ENCODE measurements at places on chromosomes 2 and 18.

DNA sequence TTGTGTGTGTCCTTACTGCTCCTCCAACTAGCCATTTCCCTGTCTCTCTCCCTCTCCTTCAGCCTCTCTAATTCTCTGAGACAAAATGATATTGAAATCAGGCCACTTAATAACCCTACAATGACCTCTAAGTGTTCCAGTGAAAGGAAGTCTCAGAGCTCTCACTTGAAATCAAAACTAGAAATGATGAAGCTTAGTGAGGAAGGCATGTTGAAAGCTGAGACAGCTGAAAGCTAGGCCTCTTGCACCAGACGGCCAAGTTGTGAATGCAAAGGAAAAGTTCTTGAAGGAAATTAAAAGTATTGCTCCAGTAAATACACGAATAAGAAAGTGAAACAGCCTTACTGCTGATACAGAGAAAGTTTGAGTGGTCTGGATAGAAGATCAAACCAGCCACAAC lies 72.9 kb downstream of the PRKCE start:
- DNase-seq = no peak

GRCh38 chr2:17539611-17540092 lies 844 bp upstream of the VSNL1 start:
- no peak for DNase-seq

DNA sequence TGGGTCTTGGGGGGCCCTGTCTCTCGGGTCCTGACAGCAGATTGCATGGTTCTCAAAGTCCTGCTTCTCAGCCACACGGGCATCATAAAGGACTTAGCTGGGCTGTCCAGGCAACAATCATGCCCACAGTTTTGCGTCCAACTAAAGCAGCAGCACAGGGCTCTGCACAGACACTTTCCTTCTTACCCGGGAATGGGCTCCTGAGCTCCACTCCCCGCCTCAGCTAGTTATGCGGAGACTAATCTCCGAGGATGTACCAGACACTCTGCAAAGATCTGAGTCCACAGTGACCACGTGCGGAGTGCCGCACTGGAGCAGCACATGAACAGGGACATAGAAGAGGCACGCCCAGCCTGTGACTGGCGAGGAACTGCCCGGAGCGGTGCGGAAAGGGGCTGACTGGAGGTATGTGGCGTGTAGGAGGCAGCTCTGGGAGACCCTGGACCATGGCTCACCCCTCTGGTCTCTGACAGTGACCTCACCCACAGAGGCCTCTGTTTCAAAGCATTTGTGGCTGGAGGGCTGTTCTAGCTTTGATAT lies 270.0 kb downstream of the HDAC4 start:
- DNase-seq = no peak

DNA sequence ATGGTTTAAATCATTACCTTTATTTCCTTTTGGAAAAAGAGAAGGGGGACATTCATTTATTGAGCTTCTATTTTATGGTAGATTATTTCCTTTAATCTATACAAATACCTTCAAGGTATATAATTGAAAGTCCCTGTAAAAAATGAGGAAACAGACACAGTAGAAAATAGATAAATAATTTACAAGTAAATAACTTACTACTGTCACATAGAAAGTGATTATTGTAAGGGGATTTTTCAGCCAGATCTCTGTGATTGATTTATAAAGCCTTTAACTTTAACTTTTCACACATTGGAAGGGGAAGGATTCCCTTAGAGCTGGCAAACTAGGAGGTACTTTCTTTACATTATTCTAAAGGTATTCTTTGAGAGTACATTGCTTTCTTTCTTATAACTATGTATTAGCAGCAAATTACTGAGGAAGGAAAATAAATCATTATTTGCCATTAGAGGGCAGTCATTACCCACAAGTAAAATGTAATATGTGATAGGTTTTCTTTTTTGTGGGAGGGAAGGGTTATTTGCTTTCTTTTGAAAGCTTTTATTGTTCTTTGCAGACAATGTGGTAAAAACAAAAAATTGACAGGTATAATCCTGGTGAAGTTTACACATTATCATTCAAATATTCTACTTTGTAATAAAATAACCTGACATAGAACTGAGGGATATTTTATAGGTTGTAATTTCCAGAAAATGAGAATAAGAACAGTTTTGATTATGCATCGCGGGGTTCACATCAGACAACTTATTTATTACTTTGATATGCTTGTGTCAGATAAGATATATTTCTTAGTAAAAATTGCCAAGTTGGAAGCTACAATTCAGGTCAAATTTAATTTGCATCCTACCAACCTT lies 24.8 kb upstream of the RPE start:
- DNase-seq = peak; percentile 29

- no peak for DNase-seq
Observed at GRCh38 chr2:168784993-168785392, 17.4 kb upstream of the NOSTRIN start.

DNA sequence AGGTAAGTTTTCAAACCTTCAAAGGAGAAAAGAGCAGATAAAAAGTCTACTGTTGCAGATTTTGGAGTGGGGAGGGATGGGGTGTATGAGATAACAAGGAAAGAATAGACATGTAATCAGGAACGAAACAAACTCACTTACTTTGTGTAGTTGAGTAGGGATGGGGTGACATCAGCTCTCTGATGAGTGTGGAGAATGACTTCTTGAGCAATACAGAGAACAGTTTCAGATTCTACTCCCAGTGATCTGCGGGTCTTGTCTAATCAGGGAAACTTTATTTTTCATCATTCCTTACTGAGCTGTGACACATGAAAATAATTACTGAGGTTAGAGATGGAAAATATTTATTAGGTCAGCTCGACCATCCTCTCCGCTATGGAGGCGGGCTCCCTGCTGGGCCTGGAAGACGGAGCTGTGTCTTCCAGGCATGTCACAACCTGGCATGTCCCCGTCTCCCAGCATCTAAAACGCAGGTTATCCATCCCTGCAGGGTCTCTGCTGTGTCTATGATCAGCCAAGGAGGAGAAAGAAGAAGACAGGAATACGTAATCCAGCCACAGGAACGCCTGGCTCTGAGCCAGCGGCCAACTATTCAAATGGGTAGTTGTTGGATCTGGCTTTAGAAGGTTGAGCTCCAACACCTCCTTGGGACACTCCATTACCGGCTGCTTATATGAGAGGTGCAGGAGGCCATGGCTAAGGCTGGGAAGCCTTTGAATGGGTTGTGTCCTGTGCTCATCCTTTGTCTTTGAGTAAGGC lies 99.0 kb upstream of the SATB2 start:
- no peak for DNase-seq

- no peak for DNase-seq
Observed at GRCh38 chr2:207928079-207928478, 97.2 kb downstream of the PLEKHM3 start.

GRCh38 chr18:41745166-41746049 lies 209.6 kb upstream of the PIK3C3 start:
- DNase-seq = no peak

DNA sequence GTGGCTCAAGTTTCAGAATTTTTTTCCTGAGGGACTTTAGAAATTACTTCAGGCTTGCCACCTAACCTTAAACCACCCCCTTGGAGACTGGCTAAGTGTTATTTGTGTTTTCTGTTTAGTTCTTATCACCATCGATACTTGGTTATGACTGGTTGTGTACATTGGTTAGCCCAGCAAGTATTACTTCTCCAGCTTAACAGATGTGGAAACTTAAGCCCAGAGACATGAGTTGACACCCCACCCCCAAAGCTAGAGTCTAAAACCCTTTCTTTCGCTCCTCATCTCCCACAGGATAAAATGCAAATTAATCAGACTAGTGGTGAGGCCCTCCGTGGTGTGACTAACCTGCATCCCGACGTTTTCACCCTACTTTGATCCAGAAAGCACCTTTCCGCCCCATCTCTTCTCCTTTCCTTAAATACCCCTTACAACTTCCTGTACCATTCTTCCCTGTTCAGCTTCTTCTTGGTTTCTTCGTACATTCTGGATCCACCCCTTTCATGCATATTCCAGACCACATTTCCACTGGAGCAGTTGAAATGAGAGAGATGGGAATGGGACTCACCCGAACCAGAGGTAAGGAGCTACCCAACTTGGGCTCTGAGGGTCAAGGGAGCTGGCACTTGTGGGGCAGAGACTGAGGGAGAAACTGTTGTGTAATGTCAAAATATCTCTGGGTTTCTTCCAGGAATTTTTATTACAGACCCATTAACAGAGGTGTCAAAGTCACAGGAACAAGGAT lies 819 bp upstream of the MAP3K2 start:
- no peak for DNase-seq

DNA sequence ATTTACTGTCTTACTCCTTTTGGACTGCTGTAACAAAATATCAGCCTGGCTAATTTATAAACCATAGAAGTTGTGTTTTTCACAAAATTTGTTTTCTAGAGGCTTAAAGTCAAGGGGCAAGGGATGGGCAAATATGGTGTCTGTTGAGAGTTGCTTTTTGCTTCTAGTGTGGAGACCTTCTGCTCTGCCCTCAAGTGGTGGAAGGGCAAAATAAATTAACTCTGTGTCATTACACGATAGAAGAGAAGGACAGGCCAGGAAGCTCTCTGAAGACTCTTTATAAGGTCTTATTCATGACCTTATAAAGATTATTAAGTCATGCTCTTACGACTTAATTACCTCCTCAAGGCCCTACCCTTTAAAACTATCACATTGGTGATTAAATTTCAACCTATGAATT lies 181.2 kb upstream of the LRATD1 start:
- no peak for DNase-seq

DNA sequence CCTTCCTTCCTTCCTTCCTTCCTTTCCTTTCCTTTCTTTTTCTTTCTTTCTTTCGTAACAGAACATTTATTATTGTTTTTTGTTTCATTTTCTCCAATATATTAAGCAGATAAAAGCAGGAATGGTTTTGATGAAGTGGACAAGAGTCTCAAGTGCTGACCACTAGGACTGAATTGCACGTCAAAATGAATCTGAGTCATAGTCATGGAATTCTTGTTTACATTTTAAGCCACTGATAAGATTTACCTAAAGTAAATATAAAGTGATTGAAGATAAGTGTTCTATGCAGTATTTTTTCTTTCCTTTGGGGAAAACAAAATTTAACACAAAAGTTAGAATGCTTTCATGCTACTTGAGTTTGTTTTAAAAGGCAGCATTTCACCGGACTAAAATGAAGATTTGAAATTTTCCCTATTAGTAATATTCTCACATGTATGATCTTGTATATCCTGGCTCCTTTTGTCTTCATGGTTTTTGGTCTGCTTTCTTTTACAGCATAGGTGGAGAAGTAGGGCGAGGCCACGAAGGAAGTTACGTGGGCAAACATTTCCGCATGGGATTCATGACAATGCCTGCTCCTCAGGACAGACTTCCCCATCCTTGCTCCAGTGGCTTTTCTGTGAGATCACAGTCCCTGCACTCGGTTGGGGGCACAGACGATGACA lies 113.5 kb downstream of the NYAP2 start:
- DNase-seq = no peak

- no peak for DNase-seq
Observed at GRCh38 chr2:119836455-119837142, 76.9 kb downstream of the PTPN4 start.

DNA sequence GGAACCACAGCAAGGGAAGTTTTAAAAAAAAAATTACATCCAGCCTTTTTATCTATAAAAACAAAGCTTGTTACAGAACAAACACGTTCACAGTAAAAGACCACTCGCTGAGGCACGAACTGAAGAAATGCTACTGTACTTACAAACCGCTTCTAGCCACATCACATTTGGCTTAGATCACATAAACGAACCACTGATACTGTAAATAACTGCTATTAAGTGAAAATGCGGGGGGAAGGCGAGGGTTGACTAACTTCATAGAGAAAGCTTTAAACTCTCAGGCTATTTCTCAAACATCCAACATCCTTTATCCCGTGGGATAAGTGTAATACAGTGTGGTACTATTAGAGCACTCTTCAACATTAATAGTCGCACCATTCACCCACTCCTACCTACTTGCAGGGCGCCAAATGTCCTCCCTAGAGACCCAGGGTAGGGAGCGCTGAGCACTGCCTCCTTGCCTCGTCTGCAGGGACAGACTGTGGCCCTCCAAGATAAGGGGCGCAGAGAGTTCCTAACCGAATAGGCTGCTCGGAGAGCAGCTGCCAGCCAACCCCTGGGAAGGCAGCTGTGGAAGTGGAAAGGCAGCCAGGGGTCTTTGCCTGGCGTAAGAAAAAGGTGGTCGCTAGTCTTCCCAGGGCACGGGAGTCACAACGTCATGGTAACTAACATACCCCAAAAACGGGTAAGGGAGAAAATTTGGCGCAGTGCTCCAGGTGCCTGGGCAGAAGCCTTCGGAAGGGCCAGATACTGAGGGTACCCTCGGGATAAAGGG lies 854 bp downstream of the GPR155 start:
- no peak for DNase-seq

DNA sequence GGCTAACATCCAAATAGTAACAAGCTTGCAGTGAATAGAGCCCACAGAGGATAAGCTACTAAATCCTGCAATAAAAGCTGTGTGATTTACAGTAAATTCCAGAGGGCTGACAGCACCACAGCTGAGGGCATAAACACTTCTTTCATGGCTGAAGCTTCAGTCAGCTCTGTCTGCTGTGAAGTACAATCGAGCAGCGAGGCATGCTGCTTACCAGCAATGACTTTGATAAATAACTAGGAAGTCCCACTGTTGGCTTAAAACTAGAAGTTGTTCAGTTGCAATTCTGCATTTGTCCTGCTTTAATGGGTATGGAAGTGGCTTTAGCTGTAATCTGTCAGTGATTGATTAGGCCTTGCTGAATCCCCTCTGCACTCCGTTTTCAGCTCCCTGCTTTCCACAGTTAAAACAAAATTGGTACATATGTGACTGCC lies 65.2 kb upstream of the FIGN start:
- DNase-seq = no peak

GRCh38 chr2:100179806-100180205 lies 37.4 kb upstream of the AFF3 start:
- DNase-seq = no peak

- DNase-seq = no peak
Observed at GRCh38 chr18:58438958-58439300, 190.0 kb downstream of the ALPK2 start.

- DNase-seq = no peak
Observed at GRCh38 chr2:85017411-85018048, 46.6 kb downstream of the KCMF1 start.

- DNase-seq = no peak
Observed at GRCh38 chr2:28755421-28755820, 3.8 kb downstream of the PPP1CB start.

DNA sequence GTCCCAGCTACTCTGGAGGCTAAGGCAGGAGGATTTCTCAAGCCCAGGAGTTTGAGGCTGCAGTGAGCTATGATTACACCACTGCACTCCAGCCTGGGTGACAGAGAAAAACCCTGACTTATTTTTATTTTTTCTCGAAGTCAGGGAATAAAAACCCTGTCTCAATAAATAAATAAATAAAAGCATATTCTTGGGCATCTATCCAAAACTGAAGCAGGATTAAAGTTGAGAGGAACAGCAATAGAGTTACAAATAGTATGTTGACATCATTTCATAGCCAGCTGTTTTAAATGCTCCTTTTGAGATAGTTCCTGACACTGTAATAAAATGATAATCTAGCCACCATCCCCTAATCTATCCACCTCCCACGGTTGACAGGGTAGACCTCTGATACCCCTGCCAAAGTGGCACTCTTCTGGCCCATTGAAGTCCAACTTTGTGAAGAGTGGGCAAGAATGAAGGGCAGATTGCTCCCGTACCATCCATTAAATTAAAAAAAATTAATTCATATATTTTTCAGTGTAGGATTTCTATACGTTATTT lies 42.3 kb upstream of the LPIN2 start:
- no peak for DNase-seq

Measured in thymus (tissue), 14 donors.